Activated naive CD8-positive, alpha-beta T cell treated with anti-CD3 and anti-CD28 coated beads, Interleukin-2, amount 10 ng/mL, durations not matched to agents 7 days and 5 days (primary cell): ENCODE measurements at places on chromosomes 13 and 19. TPM values are rescaled to one million over a fixed set of nuclear protein-coding genes. Genes with fewer than 3 reads are reported as not detected.
A peak's percentile ranks its signal among the peaks of the same experiment; 100 is the strongest.

Gene CEACAM3
- total RNA-seq, result not detected

GRCh38 chr19:29449371-29449770 is 76.4 kb upstream of the VSTM2B start:
- no peak for DNase-seq

Gene FOSB
- total RNA-seq, result 68.7 TPM

DNA sequence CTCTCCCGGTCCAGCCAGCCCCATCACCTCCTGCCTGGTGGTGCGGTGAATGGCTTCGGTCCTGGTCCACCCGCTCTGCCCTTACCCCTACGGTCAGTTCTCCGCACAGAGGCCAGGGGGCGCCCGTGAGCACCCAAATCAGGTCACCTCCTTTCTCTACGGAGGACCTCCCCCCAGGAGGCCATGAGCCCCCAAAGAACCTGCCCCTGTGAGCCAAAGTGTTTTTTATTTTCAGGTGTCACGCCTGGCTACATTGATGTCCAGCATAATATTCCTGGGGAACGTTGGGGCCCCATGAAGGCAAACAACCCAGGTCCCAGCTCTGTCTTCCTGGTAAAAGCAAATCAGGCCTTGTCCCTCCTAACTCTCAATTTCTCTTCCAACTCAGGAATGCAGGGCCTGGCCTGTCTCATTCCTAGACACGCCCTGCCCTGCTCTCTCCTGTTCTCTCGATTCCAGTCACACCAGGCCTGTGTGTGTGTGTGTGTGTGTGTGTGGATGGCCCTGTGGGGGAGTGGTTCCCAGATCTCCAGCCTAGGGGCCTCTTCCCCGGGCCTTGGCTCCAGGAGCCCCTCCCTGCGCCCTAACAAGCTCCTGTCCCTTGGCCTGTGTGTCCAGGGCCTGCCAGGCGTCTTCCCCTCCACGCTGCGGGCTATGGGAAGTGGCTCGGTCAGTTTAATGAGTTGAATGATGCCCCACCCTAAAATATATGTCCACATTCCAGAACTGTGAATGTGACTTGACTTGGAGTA is 9.7 kb upstream of the GIPC1 start:
- DNase-seq, result peak; percentile 88

GRCh38 chr19:18785179-18786124 is 5.7 kb downstream of the COMP start:
- DNase-seq, result peak; percentile 64

DNA sequence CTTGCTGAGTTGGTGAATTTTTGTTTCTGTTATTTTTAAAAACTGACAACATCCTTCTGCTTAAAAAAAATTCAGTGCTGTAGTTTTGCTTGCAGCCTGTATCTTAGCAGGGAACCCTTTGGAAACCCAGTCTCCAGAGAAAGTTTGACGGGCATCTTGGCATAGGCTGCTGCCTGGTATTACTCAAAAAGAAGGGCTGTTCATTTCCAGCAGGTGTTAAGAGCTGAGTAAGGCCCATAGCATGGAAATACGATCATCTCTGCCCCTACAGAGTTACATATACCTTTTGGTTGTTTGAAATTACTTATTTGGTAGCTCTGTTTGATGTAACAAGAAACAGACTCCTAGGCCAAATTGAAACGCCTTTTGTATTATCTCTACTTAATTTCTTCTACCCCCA is 41.5 kb downstream of the URI1 start:
- DNase-seq, result no peak

Gene STOML3
- total RNA-seq, result not detected

DNA sequence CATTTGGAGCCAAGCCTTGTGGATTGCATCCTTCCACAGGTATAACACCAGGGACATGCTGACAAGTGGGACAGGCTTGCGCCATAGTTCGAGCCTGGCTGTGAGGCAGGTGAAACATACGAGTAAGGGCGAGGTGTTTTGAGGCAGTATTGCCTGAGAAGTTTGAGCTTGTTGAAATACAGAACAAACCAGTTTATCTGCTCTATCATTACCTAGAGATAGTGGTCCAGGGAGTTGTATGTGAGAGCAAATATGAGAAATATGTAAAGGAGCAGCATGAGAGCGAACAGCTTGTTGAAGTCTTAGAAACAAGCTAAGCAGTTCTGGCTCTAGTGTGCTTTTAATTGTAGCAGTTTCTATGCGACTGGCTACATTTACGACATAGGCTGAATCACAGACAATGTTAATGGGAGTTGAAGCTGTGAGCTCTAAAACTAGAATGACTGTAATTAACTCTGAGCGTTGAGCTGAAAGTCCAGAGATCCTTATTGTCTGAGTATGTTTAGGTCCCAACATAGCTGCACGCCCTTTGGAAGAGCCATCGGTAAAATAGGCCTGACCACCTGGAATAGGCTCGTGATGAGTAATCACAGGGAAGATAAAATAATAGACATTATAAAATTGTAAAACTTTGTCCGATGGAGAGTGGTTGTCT is 8.2 kb downstream of the ZNF439 start:
- DNase-seq, result no peak

Gene CPB2
- not detected for total RNA-seq

GRCh38 chr19:29622166-29623070 is 16.3 kb downstream of the POP4 start:
- DNase-seq, result peak; percentile 57

DNA sequence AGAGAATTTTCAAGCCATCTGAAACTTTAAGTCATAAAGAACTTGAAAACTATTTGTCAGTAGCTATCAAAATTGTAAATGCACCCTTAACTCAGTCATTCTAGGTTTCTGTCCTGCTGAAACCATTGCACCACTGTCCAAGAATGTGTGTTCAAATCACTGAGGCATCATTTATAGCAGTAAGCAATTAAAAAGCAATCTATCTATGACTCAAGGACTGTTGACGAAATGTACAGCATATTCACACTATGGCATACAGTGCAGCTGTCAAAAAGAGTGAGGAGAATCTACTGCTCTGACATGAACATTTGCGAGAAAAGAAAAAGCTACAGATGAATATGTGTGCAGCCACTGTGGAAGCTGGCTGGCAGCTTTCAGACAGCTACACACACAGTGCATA is 71.2 kb downstream of the ING1 start:
- DNase-seq, result no peak

GRCh38 chr19:18878858-18879578 is 16.9 kb downstream of the CERS1 start:
- DNase-seq, result no peak

Gene KIR2DL3
- not detected for total RNA-seq

Gene FBXL3
- 46.1 TPM for total RNA-seq

DNA sequence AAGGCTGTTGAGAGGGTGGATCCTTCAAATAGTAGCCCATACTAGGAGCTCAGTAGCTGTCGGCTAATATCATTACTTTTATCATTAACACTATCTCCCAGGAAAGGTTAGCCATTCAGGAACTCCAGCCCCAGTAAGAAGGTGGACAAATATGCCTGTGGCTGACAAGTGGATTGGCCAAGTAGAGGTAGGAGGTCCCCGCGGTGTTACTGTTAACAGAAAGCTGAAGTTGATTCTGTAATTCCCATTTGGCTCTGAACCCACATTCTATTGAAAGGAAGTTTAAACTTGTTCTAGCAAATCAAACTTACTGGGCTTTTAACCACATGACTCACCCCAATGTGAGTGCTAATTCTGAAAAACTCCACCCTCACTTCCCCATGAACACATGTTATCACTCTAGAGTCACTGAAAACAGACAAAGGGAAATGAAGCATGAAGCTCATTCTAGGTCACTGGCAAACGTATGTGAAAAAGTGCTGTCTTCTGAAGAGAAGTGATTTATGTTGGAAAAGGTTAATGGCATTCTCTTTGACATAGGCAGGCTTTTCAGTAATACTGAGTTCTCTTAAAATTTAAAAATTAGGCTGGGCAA is 273.5 kb downstream of the FGF14 start:
- no peak for DNase-seq

DNA sequence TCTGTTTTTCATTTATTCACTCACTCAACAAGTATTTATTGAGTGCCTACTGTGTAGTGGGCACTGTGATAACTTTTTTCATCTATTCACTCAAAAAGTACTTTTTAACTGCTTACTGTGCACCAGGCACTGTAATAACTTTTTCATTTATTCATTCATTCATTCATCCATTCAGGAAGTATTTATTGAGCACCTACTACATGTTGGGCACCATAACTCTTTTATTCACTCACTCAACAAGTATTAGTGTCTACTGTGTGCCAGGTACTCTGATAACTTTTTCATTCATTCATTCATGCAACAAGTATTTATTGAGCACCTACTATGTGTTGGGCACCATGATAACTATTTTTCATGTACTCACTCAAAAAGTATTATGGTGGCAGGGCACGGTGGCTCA is 6.9 kb downstream of the CIB3 start:
- no peak for DNase-seq

DNA sequence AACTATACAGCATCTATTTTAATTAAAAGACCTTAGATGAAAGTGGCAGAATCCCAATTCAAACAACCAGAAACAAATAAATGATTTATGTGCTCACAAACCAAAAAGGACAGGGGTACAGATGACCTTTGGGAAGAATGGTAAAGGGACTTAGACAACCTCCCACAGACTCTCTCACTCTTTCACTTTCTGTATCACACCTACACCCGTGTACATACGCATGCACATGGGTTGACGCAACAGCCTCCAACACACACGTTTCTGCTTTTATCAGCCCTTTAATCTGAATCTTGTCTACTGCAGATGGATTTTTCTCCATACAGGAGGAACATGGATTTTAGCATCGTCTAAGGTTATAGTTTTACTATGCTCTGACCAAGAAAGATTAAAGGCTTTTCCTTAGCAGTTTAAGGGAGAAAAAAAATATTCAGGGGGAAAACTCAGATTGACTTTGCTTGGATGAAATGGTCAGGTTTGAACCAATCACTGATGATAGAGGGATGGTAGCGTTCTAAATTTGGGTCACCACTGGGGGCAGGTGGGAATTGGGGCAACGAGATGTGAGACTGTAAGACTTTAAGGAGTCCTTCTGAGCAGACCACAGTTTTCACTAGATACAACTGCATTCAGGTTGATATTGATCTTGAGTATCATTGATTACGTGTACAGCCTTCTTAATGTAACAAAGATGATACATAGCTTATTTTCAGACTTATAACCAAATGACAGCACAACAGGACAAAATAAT is 166.1 kb downstream of the ITGBL1 start:
- DNase-seq, result no peak

DNA sequence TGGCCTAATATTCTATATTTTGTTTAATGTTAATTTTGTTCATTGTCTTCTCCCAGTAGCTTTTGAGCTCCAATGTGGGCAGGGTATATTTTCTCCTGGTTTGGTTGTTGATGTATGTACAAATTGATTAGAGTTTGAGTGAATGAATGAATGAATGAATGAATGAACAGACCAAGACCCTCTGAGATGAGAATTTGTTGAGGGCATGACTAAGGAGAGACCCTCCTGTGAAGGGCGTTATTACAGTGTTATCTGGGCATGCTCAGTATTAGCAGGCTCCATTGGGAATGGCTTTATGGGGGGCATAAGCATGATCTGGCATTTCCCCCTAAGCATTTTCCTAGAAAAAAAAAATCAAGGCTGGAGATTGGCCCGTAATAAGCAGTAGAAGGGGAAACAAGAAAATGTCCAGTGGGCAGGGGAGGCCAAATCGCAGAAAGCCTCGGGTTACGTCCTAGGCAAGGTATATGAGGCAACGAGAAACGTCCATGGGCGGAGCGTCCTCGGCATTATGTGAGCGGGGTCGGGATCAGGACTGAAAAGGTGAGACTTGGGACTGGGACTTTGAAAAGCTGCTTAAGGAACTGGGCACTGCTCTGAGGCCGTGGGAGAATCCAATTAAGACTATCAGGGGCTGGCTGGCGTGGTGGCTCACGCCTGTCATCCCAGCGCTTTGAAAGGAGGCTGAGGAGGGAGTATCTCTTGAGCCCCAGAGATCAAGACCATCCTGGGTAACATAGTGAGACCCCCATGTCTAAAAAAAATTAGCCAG is 904 bp upstream of the ARHGAP33 start:
- no peak for DNase-seq

Gene ZNF136
- 16.4 TPM for total RNA-seq

Gene ECSIT
- 34.7 TPM for total RNA-seq

- DNase-seq, result no peak
Observed at GRCh38 chr19:9945319-9945966, 9.1 kb upstream of the OLFM2 start.

GRCh38 chr13:95650696-95651095 is 6.2 kb upstream of the DZIP1 start:
- DNase-seq, result no peak

DNA sequence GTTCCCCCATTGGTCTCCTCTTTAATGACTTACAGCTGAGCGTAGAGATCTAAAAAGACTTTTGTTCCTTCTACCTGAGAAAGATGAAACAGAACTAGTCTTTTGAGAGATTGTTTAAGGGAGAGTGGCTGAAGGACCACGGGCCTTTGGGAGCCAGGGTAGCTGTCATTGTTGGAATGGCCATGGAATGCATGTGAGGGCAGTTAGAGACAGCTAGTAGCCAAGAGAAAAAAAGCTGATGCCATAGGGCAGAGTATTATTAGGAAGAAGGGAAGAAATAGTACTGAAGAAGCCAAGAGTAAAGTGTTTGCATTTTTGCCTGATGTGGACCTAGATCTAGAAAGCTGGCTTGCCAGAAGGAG is 5.6 kb downstream of the ZNF507 start:
- no peak for DNase-seq

Gene ADGRE3
- not detected for total RNA-seq

GRCh38 chr13:47190696-47191305 is 293.9 kb upstream of the HTR2A start:
- no peak for DNase-seq

GRCh38 chr19:15538774-15539173 is 30.4 kb downstream of the CYP4F22 start:
- DNase-seq, result no peak

Gene KLK13
- not detected for total RNA-seq

DNA sequence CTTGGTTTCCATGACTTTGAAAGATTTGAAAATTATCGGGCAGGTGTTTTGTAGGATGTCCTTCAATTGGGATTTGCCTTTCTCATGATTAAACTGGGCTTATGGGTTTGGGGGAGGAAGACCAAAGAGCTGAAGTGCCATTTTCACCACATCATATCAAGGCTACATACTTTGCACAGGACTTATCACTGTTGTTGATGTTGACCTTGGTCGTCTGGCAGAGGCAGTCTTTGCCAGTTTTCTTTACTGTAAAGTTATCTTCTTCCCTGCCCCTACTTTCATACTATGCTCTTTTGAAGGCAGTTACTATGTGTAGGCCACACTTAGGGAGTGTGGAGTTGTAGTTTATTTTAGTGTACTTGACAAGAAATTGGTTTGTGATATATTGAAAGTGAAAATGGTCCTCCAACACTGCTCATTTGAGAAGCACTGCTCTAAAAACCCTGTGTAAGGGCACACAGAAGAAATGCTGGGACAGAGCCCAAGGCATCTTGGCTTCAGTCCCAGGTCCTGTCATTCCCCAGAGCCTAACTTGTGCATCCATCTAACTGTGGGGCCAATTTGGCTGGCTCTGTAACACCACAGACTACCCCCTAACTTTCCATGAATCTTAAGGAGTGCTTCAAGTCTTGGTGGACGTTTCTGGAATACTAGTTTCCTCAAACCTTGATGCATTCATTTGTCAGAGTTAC is 384.9 kb downstream of the KCNRG start:
- no peak for DNase-seq

Gene ZNF773
- 15.9 TPM for total RNA-seq
